ENCODE measurements at places on chromosomes 3 and 15.

GRCh38 chr3:179179979-179180759, 32.0 kb downstream of the PIK3CA start:
- DNase-seq: no peak

- no peak for DNase-seq
Observed at GRCh38 chr3:128559486-128560225, 66.7 kb upstream of the GATA2 start.

GRCh38 chr3:149968216-149968615, 2.5 kb downstream of the PFN2 start:
- DNase-seq: no peak

DNA sequence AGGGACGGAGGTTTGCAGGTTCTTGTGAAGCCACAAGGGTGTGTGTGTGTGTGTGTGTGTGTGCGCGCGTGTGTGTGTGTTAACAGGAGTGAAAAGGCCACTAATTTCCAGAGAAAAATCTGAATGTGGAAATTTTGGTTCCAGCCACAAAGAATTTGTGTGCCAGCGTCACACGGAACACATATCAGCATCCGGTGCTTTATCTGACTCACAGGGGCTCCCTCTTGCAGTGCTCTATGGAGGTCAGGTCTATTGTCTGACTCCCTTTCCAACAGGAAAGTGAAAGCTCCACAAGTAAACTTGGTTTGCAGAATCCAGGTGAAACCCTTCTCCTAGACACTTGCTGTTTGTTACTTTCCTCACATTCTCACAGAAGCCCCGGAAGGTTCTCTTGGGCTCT, 6.2 kb downstream of the CLDN11 start:
- DNase-seq: no peak

GRCh38 chr15:86193716-86194380, 114.2 kb downstream of the AGBL1 start:
- DNase-seq: no peak

GRCh38 chr3:104673981-104674380, 692.7 kb upstream of the ALCAM start:
- no peak for DNase-seq

DNA sequence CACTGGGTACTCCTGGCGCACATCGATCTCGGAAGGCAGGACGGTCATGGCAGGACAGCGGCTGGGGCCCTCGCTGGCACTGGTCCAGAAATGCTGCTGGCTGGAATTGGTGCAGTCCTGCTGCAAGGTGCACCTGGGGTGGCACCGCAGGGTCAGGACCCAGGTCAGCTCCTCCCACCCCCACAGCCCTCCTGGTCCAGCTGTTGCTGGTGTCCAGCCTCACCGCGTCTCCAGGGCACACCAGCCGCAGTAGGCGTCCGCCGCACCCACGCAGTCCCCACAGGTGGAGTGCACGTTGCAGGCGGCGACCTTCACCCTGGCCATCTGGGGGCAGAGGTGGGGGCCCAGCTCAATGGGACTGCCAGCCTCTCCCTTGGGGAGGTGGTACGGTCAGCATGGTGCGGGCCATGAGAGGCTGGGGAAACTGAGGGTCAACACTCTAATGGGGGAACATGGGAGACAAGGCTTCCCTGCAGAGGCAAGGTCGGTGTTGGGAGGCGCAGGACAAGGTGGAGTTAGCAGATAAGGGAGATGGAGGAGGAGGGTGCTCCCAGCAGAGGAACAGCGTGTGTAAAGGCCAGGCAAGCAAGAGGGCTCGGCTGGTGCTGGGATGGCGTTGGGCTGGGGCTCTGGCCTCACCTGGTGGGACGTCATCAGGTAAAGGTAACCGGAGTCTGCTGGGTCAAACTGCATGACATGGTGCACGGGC, 20.4 kb downstream of the PLXND1 start:
- no peak for DNase-seq

DNA sequence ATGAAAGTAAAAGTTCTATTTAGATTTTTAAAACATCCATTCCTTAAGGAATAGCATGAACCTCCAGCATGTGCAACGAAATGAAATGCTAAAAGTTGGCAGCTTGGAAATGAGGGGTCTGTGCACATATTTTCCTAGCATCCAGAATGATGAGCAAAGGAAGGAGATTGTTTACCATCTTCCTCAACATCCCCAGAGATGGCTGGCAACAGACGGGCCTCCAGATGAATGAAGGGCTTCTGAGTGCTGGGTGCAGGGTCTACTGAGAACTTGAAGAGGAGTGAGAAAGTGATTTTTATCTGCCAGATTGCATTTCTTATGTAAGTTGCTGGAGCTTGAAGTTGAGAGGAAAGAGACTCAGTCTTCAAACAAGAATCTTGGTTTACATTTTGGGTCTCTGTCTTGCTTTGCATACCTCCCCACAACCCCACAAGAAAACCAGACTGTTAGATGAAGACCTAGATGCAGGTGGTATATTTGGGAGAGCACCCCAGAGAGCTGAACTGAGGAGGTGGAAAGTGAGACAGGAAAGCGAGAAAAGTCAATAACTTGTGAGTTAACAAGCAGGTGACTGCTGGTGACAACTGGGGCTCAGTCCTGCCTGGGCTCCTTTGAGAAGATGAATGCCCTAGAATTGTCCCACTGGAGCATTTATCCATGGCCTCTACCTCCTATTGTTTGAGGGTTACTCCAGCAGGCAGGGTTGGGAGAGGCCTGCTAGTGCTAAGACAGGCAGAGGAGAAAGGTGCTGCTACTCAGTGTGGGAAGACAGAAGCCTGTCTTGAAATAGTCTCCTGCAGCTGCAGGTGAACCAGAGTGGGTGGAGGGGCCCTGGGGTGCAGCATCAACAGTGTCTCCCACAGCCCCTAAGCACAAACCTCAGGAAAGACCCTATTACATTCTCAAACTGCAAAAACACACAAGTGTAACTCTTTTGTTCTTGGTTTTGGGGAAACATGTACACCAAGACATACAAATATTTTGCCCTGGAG, 10.5 kb upstream of the CCK start:
- DNase-seq: no peak

- no peak for DNase-seq
Observed at GRCh38 chr3:65168547-65168946, 480.7 kb upstream of the ADAMTS9 start.

DNA sequence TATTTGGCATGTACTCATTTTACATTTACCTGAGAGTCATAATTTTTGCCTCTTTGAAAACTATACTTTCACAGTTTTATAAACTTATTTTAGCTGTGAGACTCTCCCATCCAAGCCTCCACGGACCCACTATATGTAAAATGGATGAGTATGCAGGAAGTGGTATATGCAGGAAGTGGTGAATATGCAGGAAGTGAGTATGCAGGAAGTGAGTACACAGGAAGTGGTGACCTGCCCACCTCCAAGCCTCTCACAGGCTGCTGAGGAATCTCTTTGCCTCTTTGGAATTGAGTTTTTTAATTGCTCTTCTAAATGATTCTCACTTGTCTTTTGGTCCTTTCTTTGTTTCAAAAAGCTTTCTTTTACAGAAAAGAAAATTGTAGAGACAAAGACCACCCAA, 85.2 kb downstream of the KBTBD8 start:
- no peak for DNase-seq

DNA sequence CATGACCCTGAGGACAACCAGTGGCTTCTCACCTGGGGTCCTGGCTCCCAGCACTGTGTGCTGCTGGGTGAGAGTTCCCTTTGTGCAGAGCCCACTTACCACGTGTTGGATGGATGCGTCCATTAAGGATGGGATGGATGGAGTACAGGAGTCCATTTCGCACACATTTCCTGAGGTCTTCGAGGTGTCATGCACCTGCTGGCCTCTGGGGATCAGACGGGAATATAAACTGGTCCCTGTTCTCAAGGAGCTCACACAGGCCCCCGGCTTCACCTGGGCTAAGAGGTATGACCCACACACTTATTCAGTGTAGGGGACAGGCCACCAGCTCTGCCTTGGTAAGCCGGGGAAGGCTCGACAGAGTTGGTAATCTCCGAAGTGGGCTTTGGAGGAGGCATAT, 39.5 kb downstream of the MAGEF1 start:
- no peak for DNase-seq

GRCh38 chr3:101549473-101549872, 12.2 kb upstream of the TRMT10C start:
- DNase-seq: no peak

GRCh38 chr3:127207727-127208482, 15.0 kb downstream of the PRR23E start:
- no peak for DNase-seq

DNA sequence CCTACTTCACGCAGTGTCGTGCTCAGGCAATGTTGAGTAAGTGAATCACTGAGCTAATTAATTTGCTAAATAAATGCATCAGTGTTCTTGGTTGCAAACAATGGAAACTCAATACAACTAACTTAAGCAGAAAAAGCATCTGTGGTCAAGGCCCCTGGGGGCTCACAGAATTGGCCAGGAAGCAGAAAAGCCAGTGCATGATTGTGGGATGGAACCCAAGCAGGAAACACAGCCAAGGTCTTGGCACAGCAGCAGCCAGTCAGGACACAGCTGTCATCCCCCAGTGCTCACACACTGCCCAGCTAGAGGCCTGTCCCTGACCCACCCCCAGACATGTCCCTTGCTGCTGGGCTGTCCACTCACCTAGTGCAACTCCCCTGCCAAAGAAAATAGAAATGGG, 85.9 kb downstream of the AQP9 start:
- no peak for DNase-seq
